ENCODE measurements at places on chromosomes 2 and 18. TPM values are rescaled to one million over a fixed set of nuclear protein-coding genes. Genes with fewer than 3 reads are reported as not detected.

DNA sequence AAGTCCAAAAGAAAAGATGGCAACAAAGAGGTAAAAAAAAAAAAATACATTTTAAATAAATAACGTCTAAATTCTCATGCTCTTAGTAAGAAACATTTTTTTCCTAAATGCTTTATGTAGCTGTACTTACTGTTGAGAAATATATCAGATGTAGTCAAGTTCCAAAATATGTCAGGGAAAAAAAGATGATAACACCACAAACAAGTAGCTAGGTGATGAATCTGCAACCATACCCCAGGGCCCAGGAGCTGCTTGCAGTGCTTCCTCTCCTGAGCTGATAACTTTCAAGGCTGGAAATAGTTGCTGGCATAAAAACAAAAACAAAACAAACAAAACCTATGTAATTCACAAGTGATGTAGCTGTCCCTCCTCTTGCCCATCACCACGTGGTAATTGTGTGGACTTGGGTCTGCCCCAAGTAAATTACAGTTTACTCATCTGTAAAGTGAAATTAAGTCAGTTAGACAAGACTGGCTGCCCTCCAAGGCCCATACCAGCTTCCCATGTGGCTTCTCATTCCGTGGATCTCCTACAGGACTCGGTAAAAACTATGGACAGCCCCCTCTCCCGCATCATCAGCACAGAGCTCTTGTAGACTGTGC lies 82.6 kb downstream of the SP100 start:
- DNase-seq = no peak

DNA sequence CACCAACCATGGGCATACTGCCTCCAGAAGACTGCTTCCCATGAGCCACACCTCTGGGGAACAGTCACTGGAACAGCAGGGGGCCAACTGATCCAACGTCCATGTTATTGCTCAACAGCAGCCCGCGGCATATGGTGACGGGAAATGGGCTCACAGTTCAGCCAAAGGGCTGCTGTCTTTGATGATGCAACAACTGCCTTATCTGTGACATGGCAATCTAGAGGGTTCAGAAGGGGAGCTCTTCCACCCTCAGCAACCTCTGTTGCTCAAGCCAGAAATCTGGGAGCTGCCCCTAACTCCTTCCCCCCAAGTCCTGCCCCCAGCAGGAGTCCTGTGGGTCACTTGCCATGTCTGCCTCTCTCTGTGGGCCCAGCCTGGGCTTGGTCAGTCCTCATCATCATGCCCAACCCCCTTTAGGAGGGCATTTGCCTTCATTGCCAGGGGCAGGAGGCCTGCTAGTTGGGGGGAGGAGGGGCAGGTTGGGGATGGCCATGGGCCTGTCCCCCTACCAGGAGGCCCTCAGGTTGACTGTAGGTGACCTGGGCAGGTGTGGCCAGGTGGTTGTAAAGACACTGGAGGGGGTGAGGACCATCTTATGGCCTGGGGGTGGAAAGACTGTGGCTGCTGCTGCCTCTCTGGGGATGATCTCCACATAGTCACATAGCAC lies 212.9 kb downstream of the CYP26B1 start:
- DNase-seq = peak; percentile 75

DNA sequence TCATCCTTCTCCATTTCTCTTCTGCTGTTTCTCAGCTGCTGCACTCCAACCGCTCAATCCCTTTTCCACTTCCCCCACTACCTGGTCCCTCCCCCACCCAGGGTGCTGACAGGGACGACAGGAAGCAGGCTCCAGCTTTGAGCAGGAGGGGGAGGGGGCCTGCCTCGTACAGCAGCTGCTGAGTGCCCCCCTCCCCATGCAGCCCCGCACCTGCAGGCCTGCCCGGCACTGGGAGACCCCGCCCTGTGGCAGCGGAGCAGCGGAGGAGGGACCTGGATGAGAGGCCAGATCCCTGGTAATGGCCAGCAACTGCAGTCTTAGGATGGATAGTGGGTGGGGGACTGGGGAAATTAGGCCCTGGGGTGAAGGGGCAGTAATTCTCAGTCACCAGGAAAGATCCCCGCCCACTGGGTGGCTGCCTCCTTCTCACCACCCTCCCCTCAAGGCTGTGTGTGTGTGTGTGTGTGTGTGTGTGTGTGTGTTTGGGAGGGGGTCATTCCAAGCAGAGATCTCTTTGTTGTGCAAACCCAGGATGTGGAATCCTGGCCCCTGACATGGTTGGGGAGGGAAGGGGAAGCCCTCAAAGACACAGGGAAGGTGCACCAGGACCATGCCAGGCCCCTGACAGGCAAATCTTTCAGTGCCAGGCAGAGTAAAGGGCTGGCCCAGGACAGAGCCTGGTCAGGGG lies 6.8 kb upstream of the CRYBA2 start:
- DNase-seq = no peak

- no peak for DNase-seq
Measured at GRCh38 chr2:31429759-31430438, 15.4 kb upstream of the XDH start.

DNA sequence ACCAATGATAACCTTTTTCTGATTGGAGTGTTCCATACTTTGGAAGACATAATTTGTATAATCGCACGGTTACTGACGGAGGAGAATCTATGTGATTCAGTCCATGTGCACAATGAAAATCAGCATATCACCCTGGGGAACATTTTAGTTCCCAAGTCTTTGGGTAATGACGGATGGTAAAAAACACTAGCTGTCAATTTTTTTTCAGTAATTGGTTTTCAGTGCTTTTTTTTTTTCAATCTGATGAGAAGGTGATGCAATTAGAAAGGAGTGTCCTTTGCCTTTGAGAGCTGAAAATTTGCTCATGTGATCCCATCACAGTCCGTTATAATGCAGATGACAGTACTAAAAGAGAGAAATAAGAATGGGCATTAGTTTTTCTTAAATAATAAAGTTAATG lies 51.9 kb upstream of the THOC1 start:
- DNase-seq = no peak

- no peak for DNase-seq
Measured at GRCh38 chr2:240178564-240178963, 38.1 kb upstream of the OTOS start.

- DNase-seq = no peak
Measured at GRCh38 chr2:205076405-205076804, 531.1 kb downstream of the PARD3B start.

DNA sequence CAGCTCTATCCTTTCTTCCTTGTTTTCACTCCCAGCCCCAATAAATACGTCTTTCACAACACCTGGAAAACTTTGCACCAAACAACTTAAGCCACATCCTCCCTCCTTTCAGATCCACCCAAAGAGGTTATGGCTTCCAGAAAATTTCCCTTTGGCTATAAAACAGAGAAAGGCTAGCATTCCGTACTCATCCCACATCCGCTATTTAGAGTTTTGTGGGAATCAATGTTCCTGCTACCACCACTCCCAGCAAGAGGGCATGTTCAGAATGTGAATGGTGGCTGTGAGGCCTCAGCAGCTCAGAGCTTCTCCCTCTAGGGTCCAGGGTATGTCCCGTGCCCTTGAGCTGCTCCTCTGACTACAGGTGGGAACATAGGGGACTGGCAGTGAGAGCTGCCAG lies 214.6 kb downstream of the NCK2 start:
- DNase-seq = no peak

- DNase-seq = no peak
Measured at GRCh38 chr2:102453501-102453900, 19.5 kb upstream of the SLC9A4 start.

GRCh38 chr2:66704786-66705185 lies 269.9 kb downstream of the MEIS1 start:
- DNase-seq = no peak

DNA sequence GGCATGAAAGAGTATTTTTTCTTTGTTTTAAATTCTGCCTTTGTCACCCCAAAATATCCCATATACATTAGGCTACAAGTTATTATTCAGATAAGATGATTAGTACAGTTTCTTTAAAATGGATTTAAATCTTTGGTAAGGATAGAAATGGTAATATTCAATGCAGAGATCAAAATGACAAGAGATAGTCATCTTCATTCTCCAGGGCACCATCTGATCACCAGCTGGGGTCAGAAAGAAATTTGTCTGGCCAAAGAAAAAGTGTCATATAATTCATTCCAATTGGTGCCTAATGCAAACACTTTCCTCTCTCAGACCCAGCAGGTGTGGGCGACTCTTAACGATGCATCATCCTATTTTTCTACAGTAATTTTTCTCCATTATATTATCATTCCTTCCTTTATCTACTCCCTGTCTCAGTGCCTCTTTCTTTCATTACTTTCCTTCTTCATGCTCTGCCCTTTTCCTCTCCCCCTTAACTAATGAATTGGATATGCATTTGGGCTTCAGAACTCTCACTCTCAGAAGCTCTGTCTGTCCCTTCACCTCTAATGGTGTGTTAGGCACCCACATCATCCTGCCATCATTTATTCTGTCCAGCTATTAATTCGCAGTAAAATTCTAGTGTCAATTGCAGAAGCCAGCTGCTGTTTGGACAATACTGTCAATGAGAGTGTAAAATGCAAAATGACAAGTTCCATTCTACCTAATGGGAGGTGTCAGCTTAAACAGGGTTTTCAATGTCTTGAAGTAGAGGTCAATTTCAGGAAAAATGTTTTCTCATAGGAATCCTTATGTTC lies 570.5 kb downstream of the TDRD15 start:
- no peak for DNase-seq

DNA sequence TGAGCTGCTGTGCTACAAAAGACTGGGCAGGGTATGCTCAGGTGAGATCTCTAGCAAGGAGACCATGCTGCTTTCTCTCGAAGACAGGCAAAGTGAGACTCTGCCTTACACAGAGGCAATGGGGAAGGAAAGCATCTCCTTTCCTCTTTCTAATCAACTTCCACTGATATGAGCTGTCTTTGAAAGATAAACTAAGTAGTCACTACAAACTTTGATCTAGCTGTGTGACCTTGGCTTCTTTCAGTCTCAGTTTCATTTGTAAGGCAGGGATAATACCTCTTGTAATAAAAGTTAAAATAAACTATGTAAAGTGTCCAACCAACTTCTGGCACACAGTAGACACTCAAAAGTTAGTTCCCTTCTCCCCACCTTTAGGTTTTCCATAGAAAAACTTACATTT lies 7.5 kb downstream of the CCDC93 start:
- DNase-seq = no peak

- no peak for DNase-seq
Measured at GRCh38 chr18:77341527-77342325, 92.1 kb downstream of the GALR1 start.

GRCh38 chr18:812376-813171 lies 532 bp upstream of the YES1 start:
- DNase-seq = peak; percentile 88

GRCh38 chr2:131055169-131056065 lies 37.8 kb downstream of the FAM168B start:
- DNase-seq = no peak

GRCh38 chr2:88831792-88832248 lies 140.3 kb downstream of the RPIA start:
- DNase-seq = peak; percentile 49

GRCh38 chr2:160825433-160825832 lies 331.8 kb upstream of the RBMS1 start:
- no peak for DNase-seq

- no peak for DNase-seq
Measured at GRCh38 chr2:53739032-53739431, 28.6 kb upstream of the CHAC2 start.

- no peak for DNase-seq
Measured at GRCh38 chr2:439556-440402, 151.9 kb upstream of the ALKAL2 start.

GRCh38 chr2:113283704-113284284 lies 5.1 kb upstream of the PAX8 start:
- peak; percentile 65 for DNase-seq

GRCh38 chr2:127862228-127862627 lies 4.3 kb upstream of the POLR2D start:
- DNase-seq = no peak

- DNase-seq = no peak
Measured at GRCh38 chr2:10865841-10866240, 45.9 kb upstream of the KCNF1 start.

GRCh38 chr2:74919827-74920226 lies 38.6 kb upstream of the POLE4 start:
- DNase-seq = peak; percentile 81

DNA sequence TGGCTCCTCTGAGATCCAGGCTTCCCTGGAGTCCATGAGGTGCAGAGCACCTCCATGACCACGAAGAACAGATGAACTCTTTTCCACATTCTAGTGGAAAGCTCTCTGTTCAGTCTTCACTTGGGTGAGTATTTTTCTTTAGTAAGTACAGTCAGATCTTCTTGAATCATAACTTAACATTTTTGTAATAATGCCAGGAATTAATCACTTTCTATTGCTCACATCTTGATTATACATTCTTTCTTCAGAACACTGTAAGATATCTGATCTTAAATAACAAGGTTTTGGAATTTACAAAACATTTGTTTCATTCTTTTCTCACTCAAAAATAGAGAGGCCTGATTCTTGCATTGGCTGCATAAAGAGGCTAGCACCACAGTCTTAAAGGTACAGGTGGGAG lies 45.4 kb upstream of the RND3 start:
- DNase-seq = no peak

DNA sequence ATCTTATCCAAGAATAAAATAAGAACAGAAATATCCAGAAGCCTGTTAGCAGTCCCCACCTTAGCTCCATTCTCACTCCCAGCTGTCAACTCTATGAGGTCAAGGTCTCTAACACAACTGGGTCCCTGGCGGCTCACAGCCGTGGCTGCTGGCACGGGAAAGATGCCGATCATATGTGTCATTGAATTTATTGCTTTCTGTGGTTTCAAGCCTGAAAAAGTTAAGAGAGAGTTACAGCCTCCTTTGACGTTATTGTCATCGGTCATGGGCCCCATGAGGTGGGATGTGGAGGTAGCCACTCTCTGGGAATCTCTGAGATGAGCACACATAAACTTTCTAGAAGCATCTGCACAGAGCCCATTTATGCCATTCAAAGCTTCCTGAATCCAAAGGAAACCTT lies 28.7 kb upstream of the CABLES1 start:
- no peak for DNase-seq

DNA sequence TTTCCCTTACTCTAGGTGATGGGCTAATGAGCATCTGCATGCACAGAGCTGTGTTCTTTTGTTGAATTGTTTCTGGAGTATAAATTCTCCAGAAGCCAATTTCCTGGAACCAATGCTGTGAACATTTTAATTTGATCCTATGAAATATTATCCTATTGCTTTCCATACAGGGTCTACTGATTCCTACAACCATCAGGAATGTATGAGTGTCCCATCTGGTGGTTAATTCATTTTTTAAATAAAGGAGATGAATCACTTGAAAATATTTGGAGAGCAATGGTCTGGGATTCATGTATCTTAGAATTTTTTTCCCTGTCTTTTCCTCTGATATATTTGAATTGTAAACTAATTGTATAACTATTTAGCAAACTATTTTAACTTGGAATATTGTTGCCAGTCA lies 14.0 kb downstream of the KIF5C start:
- DNase-seq = no peak

Gene LIMS4
- 2.9 TPM for total RNA-seq

Gene ITM2C
- 27.7 TPM for total RNA-seq

Gene TTR
- total RNA-seq = not detected

Gene NDUFB3
- 386 TPM for total RNA-seq

Gene EFHD1
- total RNA-seq = 16.2 TPM

Gene UGT1A10
- not detected for total RNA-seq

Gene IL37
- total RNA-seq = not detected

Gene TMEM169
- 0.63 TPM for total RNA-seq
